ENCODE measurements at places on chromosomes 2 and 18.

DNA sequence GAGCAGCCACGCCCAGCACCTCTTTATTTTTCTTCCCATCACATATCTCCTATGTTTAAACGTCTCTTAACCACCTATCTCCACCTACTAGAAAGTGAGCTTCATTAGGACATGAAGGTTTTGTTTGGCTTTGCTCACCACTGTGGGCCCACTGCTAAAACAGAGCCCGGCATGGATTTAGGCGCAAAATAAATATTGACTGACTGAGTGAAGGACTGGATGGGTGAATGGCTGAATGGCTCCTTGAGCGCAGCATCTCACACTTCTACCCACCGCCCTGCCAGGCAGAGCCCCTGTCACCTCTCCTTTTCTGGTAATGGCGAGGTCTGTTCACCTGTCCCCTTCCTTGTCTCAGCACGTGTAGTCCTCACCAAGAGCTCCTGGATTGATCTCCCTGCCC, 10.1 kb downstream of the CAPG start:
- DNase-seq = no peak

DNA sequence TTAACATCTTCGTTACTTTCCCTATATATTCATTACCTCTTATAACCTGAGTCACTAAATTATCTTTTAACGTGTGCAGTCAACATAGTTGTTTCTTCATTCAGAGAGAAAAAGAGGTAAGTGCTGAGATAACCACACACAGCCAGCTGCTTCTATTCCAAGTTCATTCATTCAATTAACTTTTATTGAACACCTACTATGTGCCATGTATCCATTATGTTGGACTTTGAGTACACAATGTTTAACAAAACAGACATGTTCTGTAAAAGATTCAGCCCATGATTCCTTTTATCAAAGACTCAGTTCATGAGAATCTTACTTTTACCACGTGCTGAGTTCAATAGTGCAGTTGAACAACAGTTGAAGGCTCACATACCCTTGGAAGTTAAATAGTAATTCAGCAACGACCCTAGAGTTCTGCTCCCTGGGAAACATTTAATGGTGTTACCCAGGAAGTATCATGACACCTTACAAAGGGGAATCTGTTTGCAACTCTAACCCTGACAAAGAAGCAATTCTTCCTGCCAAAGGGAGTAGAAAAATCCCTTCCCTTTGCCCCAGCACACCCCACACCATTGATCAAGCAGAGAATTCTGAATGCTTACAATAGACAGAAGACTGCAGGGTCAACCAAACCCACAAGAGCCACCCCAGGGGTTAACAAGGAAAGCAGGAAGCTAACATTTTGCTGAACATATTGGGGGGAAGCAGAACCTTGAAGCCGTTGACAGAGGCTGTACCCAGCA, 595.8 kb downstream of the STK39 start:
- DNase-seq = no peak

DNA sequence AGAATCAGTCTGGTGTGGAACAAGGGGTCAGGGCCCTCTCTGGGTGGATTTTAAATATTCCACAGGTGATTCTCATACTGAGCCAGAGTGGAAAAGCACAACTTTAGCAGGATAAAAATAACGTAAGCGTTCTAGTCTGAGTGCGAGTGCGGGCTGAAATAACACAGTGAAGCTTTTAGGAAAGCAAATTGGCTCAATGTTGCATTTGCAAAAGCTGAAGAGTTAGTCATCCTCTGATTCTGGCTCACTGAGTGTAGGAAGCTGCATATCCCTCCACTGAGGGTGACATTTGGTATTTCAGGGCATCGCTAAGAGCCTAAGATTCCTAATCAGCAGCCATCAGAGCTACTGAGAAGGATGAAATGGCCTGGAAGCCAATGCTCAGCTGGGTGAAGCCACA, 134.7 kb downstream of the RIF1 start:
- DNase-seq = peak; percentile 16

DNA sequence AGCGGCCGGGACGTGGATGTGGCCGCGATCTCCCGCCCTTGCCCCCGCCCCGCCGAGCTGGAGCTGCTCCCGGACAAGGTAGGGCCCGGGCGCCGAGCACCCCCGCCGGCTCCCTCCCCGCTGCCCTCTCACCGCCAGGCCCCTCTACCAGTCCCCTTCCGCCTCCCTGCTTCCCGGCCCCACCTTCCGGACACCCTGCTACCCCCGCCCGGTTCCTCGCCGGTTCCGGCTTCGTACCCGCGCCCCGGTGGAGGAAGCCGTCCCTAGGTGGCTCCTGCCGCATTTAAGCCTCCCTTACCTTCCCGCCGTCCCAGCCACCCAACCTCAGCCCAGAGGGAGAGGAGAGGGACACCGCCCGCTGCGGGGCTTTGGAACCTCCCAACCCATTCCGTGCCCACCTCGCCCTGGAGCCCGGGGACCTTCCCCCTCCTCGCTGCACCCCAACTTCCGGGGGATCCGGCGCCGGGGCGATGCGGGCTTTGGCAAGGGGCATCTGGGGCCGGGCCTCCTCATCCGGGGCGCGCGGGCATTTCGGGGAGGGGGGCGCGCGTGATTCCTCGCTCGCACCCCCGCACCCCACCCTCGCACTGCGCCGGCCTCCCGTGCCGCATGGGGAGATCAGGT, 475 bp downstream of the B3GNT2 start:
- no peak for DNase-seq

DNA sequence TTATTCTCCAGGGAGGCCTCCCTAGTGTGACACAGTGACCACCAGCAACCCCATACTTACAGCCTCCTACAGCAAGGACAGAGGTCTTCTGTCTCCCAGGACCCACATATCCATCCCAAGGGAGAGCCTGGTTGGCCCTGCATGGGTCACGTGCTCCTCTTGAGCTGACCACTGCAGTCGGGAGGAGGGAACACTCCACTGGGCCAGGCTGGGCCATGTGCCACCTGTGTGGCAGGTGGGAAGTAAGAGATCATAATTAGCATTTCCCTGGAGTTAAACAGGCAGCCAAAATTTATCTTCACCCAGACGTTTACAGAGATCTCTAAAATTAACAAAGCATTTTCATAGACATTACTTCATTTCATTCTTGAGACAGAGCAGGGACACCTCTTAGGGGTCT, 33.4 kb upstream of the MLPH start:
- no peak for DNase-seq

- DNase-seq = no peak
Observed at GRCh38 chr2:25088817-25089516, 47.1 kb downstream of the EFR3B start.

DNA sequence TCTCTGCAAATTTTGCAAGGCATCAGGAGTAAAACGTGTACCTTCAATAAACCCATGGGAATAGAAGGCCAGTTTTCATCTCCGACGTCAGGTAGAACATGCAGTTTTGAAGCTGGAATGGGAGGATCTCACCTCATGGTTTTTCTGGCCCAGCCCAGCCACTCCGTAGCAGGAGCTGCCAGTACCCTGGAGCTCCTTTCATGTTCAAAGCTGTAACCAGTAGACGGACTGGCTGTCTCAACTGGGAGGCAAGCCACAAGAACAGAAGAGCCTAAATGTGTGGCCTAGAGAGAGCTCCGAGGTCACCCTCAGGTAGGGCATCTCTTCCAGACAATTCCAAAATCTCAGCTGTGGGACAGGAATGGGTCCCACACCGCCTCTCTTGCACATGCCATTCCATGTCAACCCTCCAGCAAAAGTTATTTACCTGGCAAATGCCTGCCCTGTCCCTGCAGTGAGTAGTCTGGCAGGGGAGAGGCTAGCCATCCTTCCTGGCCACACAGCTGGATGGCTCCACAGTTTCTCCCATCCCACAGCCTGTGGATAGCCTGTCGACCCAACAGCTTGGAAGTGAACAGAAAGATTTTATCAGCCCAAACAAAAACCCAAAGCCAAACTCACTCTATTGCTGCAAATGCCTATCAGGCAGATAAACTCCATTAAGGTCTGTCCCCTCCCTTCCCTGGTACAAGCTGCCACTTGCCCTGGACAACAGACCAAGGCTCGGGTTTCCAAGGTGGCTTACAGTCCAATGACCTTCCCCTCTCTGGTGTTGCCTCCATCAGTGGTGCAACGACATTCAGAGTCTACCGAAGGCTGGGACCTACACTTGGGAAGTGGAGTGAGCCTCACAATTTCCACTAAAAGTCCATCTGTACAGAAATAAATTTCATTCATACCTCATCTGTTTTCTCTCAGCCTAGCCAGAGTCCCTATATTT, 27.8 kb downstream of the CRACDL start:
- no peak for DNase-seq

- peak; percentile 88 for DNase-seq
Observed at GRCh38 chr18:7566567-7567473, at the start of gene PTPRM. Gene PTPRM (plus strand): TSS chr18:7567316. CDS start chr18:7567819, 503 bp downstream.

DNA sequence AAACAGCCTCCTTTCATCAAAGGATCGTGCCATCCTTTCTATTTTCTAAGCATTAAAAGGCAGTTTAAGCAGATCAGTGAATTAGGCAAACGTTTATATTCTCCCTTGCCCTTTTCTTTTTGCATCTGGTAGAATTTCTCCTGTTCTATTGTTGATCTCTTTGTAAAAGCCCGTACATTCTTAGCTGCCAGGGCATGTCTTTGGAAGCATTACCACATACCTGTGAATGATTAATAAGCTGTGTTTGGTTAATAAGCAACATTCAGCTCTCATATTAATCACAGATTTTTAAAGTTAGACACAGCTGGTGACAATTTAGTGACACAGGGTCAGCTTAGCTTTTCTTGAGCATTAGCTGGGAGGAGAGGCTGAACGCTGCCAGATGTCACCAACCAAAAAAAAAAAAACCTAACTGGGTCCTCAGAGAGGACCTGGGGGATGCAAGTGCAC, 33.8 kb upstream of the CYP1B1 start:
- DNase-seq = peak; percentile 75

- DNase-seq = peak; percentile 5
Observed at GRCh38 chr2:10493634-10494281, 45.6 kb upstream of the ODC1 start.

DNA sequence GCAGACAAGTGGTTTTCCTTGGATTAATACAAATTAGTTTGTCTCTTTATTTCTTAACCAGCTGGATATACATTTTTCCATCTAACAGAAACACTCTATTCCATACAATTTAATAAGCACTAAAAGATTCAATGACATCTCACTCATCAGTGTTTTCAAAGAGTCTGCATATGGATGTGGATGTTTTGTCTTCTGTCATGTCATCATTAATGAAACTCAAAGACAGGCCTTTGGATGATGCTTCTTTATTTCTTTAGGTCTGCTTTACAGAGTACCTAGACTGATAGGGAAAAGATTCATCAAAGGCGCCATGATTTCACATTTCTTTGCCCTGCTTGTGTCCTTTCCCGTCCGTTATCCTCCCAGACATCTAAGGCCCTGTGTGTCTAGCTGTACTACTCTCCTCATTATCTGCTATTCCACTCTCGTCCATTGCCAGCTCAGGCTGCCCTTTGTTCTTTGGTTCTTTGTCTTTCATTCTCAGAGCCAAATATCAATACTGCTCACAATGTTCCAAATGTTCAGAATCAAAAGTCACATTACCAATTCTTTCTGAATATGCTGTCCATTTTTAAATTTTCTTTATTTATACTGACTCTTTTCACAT, 232.3 kb upstream of the CHAC2 start:
- DNase-seq = no peak

DNA sequence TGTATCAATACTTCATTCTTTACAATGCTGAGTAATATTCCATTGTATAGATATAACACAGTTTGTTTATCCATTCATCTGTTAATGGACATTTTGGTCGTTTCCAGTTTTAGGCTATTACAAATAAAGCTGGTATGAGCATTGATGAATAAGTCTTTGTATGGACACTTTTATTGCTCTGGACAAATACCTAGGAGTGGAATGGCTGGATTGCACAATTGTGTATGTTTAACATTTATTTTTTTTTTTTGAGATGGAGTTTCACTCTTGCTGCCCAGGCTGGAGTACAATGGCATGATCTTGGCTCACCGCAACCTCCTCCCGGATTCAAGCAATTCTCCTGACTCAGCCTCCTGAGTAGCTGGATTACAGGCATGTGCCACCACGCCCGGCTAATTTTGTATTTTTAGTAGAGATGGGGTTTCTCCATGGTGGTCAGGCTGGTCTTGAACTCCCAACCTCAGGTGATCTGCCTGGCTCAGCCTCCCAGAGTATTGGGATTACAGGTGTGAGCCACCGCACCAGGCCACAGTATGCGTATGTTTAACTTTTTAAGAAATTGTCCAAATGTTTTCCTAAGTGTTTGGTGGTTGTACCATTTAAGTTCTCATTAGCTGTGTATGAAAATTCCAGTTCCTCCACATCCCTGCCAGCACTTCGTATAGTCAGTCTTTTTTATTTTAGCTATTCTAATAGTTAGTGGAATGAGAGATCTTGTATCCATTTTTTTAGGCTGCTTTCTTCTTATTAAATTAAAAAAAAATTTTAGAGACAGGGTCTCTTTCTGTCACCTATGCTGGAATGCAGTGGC, 194.9 kb upstream of the HAAO start:
- DNase-seq = peak; percentile 81

DNA sequence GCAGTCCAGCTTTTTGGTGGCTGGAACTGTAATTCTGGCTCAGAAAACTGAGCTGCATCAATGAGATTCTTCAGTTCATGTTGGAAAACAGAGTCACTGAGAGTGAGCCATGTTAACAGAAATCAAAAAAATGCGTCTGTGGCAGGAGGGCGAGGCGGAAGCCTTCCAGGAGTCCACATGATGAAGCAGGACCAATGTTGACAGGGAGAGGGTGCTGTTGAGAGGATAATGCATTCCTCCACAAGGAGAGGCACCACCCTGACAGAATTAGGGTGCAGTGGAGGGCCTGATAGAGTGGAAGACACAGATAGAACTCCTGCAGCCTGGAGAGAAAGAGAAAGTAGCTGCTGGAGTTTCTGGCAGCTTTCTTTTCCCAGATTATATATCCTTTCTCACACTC, 111.5 kb downstream of the MGAT5 start:
- DNase-seq = no peak

DNA sequence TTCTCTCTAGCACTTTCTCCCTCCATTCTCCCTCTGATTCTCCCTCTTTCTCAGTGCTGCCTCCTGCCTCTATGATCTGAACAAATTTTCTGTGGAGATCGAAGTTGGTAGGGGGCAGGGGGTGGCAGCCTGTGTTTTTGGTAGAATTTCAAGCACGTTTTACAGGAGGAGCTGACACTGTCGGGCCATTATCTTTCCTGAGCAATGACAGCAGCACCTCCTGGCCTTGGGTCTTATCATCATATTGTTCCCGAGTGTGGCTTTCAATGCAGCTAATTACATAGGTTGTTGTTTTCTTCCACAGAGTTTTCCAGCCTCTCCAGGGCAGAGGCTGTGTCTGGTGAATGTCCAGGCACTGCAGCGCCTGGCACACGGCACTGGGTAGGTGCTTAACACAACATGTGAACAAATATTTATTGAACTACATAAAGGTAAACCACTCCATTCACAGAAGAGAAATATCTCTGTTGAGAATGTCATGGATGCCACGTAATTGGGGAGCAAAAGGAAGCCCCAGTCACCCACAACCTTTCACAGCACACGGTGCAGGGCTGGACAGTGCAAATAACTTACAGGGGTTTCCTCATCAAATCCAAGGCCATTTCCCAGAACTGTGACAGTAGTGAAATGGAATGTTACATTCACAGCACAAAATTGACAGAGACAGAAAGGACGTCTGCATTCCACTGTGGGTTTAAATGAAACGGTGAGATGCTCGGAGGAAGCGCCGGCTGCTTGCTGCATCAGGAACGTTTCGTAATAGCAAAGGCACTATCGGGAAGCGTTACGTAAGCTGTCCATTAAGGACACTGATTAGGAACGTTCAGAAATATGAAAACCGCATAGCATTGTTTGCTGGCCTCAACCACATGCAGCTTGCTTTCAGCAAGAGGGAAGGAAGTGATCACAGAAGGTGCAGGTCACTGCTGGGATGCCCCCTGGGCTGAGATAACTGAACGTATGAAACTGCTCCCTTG, 6.5 kb upstream of the KCNG2 start:
- DNase-seq = peak; percentile 97

Measured in fibroblast of skin of abdomen (primary cell).